NCI-H2171 (cell line): ENCODE measurements at places on chromosomes 2 and 18.

DNA sequence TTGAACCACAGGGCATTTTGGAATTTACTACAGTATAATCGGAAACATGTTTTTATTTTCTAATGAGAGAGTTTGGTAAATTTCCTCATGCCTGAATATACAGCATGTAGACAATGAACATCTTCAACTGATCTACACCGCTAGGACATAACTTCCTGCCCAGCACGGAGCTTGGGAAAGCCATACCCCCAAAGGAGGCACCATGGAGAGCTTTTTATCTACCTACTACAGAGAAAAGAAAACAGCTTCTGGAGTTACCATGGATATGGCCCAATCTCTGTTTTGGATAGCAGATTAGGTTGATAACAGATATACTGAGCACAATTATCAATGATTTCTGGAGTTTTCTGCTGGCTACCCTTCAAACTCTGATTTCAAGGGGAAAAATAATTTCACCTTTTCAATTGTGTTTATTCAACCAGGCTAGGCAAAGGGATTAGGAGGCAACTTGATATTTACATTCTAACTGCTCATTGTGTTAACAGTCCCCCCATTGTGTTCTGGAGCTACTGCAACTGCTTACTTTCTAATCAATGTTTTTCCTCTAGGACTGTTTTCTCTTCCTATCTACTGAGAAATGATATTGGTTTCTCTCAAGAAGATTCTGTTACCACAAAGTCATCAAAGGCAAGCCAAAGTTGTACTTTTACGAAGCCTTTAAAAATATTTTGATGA lies 123.0 kb upstream of the ARHGAP28 start:
- no peak for DNase-seq

GRCh38 chr18:56709463-56709862 lies 58.3 kb downstream of the WDR7 start:
- peak; percentile 20 for DNase-seq

DNA sequence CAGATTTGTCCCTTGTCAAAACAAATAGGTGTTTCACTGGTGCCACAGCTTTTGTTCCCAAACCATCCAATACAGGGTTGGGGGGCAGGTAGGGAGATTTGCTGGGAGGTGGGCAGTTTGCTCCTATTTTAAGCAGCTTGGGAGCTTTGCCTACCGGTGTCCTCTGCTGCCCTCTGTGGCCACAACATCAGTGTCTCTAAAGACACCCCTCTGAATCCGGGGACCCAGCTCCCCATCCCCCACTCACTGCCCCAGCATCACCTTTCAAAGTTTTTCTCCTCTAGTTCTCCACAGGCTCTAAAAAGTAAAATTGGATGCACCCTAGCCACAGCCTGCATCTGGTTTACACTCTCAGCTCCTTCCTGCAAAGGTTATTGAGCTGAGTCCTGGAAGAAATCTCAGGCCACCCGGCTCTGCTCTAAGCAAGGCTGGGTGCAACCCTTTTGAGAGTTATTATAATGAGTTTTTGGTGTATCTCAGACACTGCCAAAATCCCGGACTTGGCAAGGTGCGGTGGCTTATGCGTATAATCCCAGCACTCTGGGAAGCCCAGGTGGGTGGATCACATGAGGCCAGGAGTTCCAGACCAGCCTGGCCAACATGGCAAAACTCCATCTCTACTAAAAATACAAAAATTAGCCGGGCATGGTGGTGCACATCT lies 2.9 kb upstream of the EPAS1 start:
- DNase-seq: no peak

- DNase-seq: no peak
Observed at GRCh38 chr18:71707400-71707799, 836.7 kb downstream of the CBLN2 start.

DNA sequence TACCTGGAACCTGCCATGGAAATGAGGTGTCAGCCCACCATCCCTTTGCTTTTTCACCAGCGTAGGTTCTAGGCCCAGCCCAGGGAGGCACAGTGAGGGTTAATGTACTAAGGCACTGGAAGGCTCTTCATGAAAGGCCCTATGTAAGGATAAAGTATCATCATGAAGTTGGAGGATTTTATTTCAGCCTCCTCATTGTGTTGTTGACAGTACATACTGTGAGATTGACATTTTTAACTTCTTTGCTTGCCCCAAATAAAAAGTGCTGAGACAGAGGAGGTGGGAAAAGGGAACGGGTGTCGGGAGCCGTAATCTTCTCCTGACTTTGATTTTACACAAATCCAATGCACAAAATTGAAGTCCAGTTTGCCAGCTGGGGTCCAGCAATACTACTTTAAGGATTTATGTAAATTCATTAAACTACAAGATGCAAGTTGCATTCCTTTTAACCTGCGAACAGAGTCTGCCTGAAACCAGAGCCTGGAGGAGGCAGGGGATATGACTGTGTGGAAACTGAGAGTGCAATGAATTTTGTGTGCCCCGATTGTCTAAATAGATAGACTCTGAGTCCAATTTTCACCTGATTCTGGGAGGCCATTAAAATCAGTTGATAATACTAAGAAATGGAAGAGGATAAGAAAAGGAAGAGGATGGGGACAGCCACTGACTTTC lies 5.4 kb upstream of the NCKAP5 start:
- no peak for DNase-seq

DNA sequence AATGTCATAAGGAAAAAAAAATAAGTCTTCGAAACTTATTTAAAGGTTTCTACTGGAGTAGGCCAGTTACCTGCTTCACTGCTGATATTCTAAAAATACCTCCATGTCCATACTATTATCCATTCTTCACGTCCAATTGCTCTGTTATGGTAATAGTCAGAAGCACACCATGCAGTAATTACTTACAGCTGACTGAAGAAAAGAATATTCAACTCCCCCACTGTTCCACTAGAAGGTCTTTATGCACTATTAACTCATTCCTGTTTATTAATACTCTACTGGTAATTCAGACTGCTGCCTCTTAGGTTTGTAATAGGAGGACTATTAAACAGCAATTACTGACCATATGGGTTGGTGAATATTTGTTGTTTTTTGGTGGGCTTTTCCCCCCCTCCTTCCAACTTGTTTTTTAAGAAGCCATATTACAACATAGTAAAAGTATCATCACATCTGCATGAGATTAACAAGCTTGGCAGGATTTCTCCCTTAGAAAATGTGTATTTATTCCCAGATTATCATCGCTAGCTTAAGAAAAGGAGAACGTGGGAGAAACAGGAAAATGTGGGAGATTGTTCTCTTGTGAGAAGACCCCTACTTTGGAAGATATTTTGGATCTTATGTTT lies 806.4 kb upstream of the FANCL start:
- no peak for DNase-seq

DNA sequence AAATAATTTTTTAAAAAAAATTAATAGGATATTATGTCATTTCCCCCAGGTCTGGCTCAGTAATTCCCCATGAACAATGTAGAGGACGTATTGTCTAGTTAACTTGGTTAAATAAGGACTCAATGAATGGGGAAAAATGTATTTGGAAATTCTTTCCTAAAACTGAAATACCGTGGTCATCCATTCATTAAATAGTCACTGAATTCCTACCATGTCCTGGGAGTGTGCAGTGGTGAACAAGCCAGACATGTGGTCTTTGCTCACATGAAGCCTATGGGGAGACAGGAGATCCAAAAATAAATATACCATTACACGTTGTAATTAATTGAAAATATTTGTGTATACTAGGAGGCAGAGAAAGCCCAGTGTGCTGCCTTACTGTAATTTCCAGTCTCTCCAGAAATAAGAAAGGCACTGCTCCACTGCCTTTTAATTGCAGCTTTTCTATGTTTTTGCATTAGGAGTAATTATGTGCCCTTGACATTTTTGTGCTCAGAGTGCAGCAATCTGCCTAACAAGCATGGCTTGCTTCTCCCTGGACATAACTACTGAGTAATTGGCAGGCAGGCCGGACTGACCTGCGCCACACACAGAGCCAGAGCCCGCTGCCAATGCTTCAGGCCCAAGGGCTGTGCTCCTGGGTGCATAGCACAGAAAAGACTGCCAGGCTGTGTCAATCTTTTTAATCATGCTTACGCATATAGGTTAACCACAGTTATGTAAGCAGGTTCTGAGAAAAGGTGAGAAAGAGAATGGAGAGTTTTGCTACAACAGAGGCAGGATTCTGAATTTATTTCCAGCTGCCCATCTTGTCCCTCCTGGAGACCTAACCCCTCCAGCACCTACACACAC lies 22.2 kb upstream of the TTC39C start:
- no peak for DNase-seq

- no peak for DNase-seq
Observed at GRCh38 chr18:70068981-70069380, 121.3 kb upstream of the CD226 start.

GRCh38 chr2:217999595-217999959 lies 3.2 kb downstream of the TNS1 start:
- DNase-seq: no peak

DNA sequence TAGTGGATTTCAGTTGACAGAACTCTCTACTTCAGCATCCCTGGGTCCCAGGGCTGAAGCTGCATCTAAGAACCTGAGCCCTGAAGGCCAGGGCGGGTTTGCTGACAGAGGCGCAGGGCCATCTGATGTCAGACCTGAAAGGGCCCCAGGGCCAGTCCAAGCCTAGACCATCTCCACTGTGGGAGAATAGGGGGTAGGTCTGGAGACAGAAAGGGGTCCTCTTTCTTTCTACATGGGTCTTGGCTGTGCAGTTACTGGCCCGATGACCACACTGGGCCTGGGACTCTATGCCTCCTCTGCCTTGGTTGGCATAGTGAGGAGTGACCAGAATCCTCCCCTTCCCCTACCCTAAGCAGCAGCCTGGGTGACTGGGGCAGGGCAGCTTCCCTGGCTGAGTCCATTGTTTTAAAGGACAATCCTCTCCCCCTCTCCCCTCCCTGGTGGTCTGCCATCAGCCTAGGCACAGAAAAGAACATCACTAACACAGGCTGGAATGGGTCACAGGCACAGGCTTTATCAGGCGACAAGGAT lies 34.5 kb downstream of the HS1BP3 start:
- no peak for DNase-seq

GRCh38 chr18:69674966-69675365 lies 272.7 kb downstream of the CD226 start:
- no peak for DNase-seq

GRCh38 chr2:191804766-191805165 lies 42.1 kb downstream of the CAVIN2 start:
- DNase-seq: no peak

GRCh38 chr2:192288295-192288694 lies 93.6 kb upstream of the TMEFF2 start:
- peak; percentile 35 for DNase-seq

DNA sequence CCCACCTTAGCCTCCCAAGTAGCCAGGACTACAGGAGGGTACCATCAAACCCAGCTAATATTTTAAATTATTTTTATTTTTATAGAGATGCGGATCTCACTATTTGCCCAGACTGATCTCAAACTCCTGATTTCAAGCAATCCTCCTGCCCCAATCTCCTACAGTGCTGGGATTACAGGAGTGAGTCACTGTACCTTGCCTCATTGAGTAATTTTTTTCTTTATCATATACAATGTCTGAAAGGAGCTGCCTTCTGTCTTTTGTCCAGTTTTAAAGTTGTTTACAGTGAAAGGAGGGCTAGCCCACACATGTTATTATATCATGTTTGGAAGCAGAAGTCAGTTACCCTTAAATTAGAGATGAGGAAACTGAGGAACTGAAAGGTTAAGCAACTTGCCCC lies 32.5 kb downstream of the PRKRA start:
- no peak for DNase-seq

DNA sequence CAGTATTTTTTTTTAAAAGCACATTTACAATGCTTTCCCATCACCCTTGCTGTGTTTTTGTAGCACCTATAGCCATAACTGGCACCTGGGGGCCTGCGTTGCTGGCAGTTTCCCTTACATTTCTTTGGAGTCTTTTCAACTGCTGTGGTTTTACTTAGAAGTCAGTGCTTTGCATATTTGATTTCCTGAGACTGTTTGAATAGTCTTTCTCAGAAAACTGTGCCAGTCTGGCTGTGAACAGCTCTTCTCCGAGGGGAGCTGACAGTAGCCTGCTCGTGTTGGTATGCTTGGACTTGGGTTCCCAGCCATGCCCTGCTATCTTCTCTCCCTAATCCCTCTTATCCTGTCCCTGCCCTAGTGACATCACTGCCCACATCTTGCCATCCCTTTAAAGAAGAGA lies 81.5 kb downstream of the DPP4 start:
- no peak for DNase-seq

DNA sequence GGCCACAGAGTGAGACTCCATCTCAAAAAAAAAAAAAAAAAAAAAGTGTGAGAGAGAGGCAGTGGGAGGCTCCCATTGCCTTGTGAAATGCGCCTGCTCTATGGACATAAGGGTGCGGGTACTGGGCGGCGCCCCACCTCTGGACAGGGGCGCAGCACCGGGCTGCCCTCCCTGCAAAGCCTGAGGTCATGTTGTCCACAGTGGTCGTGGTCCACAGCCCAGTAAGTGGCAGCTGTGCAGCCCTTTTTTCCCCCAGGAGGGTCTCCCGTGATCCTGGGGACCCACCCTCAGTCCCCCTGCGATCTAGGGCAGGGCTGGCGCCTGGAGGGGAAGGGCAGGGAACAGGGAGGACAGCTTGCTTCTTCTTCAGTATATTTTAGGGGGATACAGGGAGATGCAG lies 37.8 kb downstream of the LPIN1 start:
- DNase-seq: no peak

DNA sequence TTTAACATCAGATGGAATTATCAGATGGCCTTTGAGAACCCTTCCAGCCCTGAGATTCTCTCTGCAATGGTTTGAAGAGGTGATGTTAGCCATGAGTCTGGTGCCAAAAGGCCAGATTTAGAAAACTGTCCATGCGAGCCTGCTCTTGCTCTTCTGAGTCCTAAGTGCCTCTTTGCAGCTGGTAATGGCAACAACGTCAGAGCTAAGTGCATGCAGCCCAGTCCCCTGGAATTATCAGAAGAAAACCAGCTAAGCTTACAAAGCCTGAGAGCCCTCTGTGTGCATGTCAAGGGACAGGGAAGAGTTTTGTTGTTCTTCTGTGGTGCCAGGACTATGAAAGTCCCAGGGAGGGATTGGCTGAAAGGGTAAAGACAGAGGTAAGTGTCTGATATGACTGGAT lies 89.8 kb downstream of the LOXHD1 start:
- no peak for DNase-seq

DNA sequence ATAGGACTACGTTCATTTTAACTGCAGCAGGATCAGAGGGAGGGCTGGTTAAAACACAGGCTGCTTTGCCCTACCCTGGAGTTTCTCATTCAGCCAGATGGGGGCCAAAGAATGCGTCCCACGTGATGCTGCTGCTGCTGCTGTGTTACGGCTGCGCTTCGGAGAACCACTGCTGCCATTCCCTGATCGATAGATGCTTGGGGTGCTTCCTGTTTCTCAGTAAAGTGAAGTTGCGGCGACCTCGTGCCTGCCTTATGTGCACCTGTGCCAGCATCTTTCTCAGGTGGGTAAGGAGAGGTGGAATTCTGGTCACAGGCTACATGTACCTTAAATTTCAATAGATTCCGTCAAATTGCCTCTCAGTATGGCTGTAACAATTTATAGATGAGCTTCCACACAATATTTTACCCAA lies 24.7 kb upstream of the TOGARAM2 start:
- DNase-seq: no peak
